ENCODE measurements at places on chromosomes 2 and 18.

DNA sequence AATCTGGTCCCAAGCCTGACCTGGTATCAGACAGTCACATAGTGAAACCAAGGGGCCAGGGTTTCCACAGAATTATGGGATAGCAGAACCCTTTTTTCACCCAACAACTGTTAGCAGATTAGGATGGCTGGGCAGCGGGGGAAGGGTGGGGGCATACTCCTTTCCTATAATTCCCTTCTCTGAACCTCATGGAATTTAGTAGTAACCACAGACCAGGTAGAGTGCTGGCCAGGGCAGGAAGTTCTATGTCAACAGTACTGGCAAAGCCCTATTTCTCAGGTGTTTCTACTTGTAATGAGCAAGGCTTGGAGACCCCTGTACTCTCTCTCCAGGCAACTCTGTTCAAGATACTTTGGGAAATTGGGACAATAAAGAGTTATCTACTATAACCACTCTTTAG lies 174.6 kb downstream of the THADA start:
- no peak for DNase-seq

- DNase-seq, result no peak
Observed at GRCh38 chr18:48619016-48619415, 80.2 kb downstream of the CTIF start.

DNA sequence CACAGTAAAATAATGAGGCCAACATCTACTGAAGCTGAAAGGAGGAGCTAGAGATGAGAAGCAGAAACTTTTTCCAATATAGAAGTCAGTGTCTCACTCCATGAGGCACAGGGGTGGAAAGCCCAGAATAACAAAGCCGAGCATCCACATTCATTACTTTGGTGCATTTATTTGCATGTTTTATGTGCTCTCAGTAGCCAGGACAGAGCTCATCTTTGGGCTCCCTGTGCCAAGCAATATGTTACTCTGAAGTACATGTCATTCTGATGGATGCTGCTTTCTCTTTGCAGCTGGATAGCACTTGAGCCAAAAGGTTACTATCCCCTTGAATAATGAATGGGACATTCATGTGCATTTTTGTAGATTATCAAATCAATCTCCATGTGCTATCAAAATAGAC lies 338.6 kb upstream of the SOX11 start:
- DNase-seq, result no peak

DNA sequence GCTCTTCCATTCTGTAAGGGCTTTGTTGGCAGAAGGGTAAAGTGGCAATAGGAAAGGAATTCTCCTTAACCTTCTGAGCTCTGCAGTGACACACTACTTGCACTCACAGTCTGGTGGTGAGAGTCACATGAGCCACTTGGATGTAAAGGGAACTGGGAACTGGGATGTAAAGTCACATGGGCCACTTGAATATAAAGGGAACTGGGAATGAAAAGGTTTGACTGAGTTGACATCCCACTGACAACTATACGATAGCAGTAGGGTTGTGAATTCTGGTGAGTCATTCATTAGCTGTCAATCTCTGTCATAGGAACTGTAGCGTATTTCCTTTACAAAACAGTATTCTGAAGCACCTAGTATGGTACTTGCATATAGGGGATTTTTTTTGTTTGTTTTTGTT lies 5.5 kb downstream of the RPE start:
- no peak for DNase-seq

- DNase-seq, result peak; percentile 3
Observed at GRCh38 chr18:13026583-13027270, 35.6 kb downstream of the CEP192 start.

DNA sequence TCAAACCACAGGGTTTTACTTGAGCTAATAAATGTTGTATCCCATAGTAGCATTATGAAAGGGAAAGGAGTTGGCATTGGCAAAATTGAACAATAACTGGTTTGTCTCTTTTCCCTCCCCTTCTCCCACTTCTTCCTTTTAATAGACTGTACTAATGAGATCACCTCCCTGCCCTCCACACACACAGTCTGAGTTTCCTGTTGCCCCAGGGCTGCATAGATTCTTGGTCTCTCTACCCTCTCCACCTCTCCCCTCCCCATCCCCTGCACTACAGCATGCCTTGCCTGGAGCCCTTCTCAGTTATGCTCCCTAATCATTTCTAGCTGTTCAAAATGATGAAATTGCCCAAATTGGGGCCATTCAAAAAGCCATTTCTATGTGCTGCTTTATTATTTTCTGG lies 37.2 kb upstream of the NEMP2 start:
- DNase-seq, result peak; percentile 55

- no peak for DNase-seq
Observed at GRCh38 chr2:178700136-178700535, 107.1 kb downstream of the TTN start.

DNA sequence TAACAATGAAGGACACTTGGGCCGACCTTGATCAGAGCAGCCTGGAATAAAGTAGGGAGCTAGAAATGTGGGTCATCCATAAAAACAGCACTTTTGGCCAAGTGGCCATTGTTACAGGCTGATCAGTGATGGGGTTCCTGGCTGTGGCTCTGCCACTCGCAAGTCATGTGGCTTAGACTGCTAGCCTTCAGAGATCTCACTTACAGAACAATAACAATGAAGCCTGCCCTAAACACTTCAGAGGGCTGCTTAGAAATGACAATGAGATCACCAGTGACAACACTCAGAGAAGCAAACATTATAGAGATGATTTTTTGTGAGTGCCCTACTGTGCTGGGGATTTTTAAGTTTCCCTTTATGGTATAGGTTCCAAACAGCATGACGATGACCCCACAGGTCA lies 107.9 kb upstream of the LMAN1 start:
- DNase-seq, result no peak

DNA sequence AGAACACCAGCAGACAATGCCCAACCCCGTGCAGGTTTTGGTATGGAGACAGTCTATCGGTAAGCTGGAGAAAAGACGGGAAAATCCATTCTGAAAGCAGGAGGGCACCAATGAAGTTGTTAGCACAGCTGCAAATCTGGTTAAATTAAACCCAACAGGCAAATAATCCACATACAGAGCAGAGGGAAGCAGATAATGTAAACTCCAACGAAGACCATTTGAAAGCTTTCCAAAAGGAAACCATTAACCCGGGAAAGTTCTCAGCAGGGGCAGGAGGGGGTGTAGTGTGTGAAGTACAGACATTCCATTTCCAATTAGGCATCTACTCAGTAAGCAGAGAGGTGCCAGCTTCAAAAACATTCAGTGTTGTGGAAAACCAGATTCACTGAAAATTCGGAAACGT lies 10.3 kb downstream of the EDAR start:
- DNase-seq, result no peak

All from RPMI7951 (cell line).